ENCODE measurements at places on chromosomes 1 and 21.

- DNase-seq = no peak
Observed at GRCh38 chr1:41449326-41449921, 35.1 kb downstream of the EDN2 start.

DNA sequence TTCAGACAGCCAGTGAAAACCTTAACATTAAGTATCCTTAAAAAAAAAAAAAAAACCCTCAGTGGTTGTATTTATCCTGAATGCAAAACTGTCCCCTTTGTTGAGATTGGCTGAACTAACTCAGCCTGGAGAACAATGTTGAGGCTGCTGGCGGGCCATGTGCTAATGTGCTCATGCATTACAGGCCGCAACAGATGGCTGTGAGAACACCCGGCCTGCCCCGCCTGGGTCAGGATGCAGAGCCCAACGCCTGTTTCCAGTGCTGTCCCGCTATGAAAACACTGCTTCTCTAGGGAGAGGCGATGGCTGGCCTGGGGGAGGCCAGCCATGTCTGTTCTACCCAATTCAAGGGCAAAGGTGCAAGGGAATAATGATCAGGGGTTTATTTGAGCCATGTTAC, 13.8 kb downstream of the OLIG2 start:
- no peak for DNase-seq

- no peak for DNase-seq
Observed at GRCh38 chr1:81115422-81115821, 685.3 kb upstream of the ADGRL2 start.

DNA sequence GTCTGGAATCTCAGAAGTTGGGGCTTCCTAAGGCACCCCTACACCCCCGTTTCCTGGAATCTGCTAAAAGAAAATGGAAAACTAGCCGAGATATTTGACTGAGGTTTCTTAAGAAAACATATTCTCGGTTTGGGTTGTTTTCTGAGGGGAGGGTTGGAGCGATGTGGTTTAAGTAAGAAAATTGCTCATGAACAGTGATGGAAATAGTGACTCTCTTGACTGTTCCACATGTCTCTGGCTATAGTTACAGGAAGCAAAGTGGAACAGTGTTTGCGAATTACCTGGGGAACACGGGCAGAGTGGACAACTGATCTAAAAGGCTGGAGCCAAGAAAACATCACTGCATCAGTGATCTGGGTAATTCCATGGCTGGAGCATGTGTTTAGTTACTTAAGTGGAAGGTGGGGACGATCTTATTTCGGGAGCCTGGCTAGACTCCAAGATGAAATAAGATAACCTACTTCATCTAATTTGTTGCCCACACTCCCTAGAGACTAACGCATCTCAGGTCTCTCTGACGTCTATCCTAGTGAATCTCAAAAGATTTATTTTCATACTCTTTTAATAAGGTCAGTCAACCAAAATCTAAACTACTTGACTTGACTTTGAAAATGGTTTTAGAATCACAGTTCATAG, 92.4 kb downstream of the KCNJ15 start:
- peak; percentile 78 for DNase-seq

DNA sequence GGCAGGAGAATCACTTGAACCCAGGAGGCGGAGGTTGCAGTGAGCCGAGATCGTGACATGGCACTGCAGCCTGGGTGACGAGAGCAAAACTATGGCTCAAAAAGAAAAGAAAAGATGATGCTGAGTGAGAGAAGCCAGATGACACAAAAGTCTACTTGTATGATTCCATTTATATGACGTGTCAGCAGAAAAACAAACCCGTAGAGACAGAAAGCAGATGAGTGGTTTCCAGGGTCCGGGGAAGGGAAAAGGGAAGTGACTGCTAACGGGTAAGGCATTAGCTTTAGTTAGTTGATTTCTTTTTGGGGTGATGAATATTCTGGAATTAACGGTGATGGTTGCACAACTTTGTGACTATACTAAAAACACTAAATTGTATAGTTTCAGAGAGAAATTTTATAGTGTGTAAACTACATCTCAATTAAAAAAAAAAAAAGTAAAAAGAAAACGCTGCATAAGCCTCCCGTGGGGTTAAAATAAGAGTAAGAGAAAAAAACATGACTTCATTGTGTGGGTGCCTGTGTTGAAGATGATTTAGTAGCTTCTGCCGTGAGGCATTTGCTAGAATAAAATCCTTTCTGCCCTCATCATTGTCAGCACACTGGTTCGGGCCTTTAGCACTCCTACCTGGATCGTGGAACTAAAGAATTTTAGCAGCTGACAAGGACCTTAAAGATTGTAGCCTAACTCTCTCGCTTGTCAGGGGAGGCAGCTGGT, 24.7 kb upstream of the ATP5PO start:
- no peak for DNase-seq

DNA sequence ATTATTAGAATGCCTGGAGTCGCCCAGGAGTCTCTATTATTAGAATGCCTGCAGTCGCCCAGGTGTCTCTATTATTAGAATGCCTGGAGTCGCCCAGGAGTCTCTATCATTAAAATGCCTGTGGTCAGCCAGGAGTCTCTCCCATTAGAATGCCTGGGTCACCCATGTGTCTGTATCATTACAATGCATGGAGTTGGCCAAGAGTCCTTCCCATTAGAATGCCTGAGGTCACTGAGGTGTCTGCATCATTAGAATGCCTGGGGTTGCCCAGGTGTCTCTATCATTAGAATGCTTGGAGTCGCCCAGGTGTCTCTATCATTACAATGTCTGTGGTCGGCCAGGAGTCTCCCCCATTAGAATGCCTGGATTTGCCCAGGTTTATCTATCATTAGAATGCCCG, 66.9 kb downstream of the RNF187 start:
- no peak for DNase-seq
